ENCODE measurements at places on chromosomes 7 and 10.

DNA sequence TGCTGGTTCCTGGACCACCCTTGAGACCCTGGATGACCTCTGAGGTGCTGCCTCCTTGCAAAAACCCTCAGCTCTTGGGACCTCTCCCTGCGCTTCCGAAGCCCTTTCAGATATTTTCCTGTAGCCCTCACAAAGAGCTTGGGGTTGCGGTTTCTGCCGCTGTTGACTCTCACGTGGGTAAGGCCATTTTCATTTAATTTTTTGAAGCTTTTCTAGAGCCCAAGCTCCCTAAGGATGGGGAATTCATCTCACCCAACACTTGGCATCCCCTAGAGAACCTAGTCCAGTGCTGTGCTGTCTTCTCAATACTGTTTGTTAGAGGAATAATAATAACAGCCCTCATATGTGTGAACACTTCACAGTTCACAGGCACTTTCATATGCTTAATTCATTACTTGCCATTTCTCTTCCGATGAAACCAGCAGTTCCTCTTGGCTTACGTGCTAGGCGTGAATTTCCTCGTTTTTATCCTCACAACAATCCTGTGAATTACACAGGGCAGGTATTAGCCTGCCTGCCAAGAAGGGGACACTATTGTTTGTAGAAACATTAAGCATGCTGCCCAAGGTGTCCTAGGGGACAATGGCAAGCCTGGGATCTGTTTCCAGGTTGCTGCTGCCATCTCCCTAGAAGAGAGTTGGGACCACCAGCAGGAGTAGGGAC lies 71.6 kb upstream of the CTBP2 start:
- no peak for DNase-seq

DNA sequence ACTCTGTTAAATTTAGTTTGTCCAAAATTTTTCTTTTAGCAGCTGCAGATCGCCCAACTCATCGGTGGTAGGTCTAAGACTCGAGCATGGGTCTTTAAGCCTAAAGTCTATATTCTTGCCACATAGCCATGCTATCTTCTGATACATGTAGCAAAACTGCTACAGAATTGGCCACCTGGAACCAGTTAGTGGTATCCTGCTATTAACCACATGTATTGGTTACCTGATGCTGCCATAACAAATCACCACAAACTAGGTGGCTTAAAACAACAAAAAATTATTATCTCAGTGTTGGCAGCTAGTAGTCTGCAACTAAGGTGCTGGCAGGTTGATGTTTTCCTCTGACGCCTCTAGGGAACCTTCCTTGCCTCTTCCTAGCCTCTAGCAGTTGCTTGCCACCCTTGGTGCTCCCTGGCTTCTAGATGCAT lies 96.7 kb upstream of the PIK3CG start:
- no peak for DNase-seq

DNA sequence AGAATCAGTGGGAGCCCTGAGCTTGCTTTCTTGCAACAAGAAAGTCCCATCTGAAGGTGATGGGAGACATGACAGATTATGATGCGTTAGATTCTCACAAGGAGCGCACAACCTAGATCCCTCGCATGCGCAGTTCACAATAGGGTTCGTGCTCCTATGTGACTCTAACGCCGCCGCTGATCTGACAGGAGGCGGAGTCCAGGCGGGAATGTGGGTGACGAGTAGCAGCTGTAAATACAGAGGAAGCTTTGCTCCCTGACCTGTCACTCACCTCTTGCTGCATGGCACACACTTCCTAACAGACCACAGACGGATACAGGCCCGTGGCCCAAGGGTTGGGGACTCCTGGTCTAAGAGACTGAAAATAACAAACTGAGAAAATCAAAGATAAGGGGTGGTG lies 1163.4 kb upstream of the AUTS2 start:
- no peak for DNase-seq

- DNase-seq = no peak
Measured at GRCh38 chr7:1317646-1318045, 85.0 kb downstream of the UNCX start.

DNA sequence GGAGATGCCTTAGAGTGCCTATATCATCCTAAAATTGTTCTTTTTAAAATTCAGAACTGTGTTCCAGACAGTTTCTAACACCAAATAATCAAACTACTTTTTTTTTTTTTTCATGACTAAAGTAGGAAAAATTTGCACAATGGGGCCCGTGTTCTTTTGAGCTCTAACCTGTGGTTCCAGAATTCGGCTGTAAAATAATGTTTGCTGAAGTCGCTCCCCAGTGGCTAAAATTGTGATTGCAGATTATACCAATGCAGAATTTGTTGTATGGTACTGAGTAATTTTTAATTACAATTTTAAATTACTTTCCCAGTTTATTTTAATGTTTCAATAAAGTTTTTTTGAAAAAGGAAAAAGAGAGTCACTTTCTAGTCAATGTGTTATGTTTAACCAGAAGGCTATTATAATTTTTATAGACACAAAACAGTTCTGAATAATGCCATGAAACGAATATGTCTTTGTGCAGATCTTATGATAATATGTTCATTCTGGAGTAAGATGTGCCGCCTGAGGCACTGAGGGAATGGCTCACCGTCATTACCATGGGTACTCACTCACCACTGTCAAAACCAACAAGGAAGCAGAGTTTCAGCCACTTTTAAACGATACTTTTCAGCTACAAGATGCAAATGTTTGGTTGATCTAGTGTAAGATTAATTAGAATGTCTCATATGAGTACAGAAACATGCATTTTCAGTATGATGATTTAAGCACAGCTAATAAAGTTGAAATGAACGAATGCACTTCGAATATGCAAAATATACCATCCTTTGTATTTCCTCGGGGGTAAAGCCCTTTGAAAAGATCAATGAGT lies 173.6 kb downstream of the PRKCQ start:
- DNase-seq = no peak

DNA sequence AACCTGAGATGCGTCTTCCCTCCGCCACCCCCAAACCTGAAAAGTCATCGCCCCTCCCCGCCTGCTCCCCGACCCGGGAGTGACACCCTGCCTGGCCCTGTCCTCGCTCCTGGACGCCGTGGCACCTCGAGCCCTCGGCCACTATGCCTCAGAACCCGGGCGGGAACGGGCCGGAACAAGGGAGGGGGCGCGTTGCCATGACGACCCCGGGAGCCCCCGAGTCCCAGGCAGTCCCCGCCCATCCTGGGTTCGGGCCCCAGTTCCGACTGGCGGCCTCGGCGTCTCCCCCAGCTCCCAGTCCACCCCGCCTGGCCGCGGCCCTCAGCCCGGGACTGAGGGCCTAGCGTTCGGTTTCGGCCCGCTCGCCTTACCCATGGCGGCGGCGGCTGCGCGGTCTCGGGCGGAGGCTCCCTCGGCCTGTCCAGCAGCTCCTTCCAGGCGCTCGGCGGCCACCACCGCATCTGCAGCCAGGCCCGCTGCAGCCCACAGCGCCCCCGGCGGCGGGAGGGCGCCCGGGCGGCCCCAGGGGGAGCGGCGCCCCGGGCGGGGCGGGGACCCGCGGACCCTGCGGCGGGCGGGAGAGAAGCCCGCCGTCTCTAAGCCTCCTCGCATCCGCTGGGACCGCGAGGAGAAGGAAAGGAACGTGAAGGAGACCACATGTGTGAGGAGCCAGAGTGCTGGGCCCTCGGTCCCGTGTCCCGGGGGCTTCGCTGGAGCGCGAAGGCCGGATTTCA lies at the start of gene RUFY2:
Gene RUFY2 (minus strand): TSS at position 463 of the 734 bp plus-strand sequence. CDS start 88 bp downstream, at position 375.
- DNase-seq = peak; percentile 74

DNA sequence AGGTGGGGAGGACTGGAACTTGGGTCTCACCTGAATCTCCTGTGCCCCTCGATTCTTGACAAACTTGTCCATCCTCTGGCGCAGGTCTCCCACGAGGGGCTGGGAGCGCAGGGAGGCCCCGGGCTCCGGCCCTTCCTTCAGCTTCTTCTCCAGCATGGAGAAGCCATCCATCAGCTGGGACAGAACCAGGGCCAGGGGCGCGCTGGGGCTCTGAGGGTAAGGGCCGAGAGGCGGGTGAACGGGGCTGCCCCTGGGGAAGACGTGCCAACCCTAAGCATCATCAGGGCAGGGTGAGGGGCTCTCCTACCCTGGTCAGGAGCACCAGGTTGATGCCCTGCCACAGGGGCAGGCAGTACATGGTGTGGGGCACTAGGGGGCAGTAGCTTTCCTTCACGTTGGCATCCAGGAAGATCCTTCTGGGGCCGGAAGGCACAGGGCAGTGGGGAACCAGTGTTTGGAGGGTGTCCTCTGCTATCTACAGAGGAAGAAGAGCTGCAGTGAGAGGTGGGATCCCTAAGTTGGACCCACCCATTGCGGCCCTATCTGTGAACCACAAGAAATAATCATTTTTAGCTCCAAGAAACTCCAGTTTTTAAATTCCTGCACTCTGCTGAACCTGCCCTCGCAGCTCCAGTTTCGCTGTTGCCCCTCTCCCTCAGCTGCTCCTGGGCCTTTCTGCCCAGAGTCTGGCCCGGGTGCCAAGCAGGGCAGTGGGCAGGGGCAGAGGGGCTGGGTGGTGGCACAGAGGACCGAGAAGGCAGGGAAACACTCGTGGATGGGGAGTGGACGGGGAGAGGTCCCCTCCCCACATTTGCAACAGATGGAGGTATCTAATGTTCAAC lies 10.8 kb upstream of the PYROXD2 start:
- peak; percentile 16 for DNase-seq

DNA sequence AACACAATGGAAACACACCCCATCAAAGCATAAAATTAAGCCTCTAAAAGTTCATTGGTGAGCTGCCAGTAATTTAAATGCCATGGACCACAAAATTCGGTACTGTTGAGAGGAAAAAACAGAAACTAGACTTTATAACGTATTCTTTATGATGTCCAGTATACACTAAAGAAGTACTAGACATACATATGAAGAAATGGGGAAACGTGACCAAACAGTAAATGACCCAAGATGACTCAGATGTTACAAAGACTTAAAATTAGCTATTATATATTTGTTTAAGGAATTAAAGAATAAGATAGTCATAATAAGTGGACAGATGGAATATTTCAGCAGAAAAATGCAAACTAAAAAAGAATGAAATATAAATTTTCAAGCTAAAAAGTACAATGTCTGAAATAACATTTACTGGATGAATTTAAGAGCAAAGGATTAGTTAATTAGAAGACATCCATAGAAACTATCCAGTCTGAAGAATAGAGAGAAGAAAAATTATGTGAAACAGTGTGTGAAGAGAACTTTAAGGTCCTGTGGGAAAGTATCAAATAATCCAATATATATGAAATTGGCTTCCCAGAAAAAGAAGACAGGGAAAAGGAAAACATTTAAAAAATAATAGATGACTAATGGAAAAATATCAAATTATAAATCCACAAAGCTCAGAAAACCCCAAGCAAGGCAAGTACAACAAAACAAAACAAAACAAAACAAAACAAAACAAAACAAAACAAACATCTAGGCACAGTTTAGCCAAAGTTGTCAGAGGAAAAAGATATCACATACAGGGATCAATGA lies 69.4 kb downstream of the SAMD9 start:
- DNase-seq = no peak

GRCh38 chr7:41544241-41544640 lies 158.6 kb downstream of the INHBA start:
- no peak for DNase-seq

- DNase-seq = peak; percentile 18
Measured at GRCh38 chr7:87876869-87877234, 559 bp downstream of the DBF4 start.

DNA sequence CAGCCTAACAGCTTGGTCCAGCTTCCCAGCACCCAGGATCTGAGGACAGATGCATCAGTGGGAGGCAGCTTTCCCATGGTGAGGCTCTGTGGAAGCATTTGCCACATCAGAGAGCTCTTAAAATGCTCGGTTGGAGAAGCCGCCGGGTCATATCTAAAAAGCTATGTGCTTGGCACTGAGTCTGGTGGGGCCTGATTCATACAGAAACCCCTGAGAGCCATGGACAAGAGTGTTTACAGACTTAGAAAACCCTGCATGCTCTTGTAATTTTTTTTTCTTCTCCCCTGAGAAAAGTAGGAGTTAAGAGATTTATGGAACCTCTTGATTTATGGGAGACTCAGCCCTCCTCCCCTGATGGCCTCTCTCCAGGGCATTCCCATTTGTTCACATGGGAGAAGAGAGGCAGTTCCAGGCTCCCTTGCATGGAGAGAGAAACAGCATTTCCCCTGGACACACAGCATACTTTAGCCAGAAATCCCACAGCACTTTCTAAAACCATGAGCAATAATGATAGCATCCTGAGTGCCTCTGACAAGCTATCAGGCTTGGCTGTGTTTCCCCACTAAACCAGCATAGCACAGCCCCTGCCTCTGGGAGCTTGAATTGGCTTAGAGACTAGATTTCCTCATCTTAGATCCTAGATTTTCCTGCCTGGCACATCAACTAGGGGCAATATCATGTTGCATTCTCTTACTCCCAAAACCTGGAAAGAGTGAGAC lies 322.1 kb upstream of the AUTS2 start:
- DNase-seq = no peak

DNA sequence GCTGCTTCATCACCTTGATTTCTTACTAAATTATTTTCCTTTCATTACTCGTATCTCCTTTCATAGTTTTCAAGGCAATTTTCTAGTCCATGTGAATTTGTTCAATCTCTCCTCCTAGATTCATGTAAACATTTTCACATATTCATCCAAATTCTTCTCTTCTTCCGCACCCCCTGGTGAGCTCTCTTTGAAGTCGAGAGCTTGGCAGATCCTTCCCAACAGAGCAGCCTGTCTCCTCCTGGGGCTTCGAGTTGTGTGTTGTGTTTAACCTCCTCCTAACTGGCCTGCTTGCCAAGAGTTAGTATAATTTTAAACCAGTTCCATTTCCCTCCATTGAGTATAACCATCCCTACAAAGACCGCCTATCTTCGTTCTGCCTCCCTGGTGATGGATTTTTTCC lies 272.4 kb upstream of the CELF2 start:
- DNase-seq = no peak

DNA sequence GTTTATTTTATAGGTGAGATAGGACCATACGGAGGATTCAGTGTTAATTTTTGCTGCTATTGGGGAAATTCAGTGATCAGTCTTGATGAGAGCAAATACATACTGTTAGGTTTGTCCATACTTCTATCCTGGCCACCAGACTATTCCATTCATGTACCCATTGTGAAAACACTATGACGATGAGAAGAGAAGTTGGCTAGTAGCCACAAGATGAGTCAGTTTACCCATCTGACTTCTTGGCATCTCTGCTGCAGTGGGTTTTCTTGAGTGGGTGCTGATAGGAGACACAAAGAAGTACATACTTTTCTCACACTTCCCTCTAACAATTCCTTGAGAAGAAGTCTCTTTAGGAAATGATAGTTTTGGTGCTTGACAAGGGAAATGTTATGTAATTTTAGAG lies 133.1 kb downstream of the TFPI2 start:
- DNase-seq = no peak

Data from stimulated activated CD4-positive, alpha-beta T cell treated with anti-CD3 and anti-CD28 coated beads, Interleukin-15, amount 100 ng/mL, for 1 hour (primary cell).